ENCODE measurements at places on chromosomes 5 and 9. TPM values are rescaled to one million over a fixed set of nuclear protein-coding genes. Genes with fewer than 3 reads are reported as not detected.

Gene NUTM2G
- not detected for total RNA-seq

Gene S100Z
- total RNA-seq: not detected

Gene ADAMTS19
- not detected for total RNA-seq

Gene PFN3
- not detected for total RNA-seq

Gene TSLP
- 0.65 TPM for total RNA-seq

Gene LCN15
- total RNA-seq: not detected

Data from articular chondrocyte of knee joint (primary cell).